Psoas muscle (tissue), 8 donors: ENCODE measurements at places on chromosomes 3 and 15. TPM values are rescaled to one million over a fixed set of nuclear protein-coding genes. Genes with fewer than 3 reads are reported as not detected.

Gene ITGB5
- 49.8 TPM for total RNA-seq

GRCh38 chr3:4741404-4742307 lies 237.6 kb upstream of the BHLHE40 start:
- no peak for DNase-seq

GRCh38 chr3:189325454-189325853 lies 153.7 kb downstream of the TPRG1 start:
- DNase-seq, result no peak

- no peak for DNase-seq
Measured at GRCh38 chr15:58318517-58318916, 113.3 kb upstream of the LIPC start.
